SW 1271 (cell line): ENCODE measurements at places on chromosomes 1 and 21.
A peak's percentile ranks its signal among the peaks of the same experiment; 100 is the strongest.

DNA sequence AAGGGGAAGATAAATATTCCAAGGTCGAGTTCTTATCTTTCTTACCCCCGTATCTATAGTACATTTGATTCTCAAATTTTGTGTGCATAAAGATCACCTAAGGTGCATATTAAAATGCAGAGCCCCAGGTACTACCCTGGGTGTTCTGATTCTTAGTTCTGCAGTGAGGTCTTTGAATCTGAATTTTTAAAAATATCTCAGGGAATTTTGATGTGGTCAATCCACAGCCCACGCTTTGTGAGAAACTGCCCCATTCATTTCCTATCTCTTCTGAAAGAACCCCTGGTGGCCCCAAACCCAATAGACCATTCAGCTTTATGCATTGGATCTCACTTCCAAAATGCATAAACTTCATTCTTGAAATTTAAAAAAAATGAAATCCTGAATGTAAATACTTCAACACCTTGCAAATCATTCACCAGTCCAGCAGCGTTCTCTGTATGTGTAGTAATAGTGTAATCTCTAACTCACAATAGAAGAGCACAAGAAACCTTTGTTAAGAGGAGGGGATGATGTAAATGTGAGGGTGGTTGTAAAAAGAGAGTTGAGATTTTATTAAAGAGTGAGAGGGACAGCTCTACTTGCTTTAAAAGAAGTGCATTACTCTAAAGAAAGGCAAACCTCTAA, 108.8 kb upstream of the ZP4 start:
- DNase-seq: no peak

DNA sequence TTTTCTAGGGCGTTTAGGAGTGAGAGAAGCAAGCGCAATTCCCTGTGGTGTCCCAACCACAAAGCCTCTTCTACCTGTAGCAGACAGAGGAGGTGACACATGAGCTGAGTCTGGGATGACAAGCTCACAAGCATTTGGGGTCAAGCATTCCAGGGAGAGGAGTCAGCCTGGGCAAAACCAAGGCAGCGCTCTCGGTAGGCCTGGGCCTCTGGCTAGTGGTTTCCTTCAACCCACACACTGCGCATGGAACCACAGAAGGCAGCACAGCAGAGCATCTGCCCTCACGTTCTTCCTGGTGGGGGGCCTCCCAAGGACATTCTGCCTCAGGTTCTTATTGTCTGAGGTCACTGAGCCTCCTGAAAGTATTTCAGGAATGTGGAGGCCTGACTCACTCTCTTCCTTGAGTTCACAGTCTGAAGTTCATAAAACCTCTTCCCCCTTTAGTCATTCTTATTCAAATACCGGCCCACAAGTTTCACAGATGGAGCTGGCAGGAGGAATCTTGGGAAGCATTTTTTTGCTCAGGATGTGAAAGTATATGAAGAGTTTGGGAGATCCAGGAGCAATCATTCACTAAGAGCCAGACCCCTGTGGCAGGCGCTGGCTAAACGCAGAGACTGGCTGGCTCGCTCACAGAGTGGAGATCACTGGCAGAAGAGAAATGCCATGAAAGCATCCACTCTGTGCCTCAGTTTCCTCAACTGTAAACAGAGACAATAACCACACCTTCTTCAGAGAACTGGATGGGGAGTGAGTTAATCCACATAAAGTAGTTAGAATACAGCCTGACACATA, 26.8 kb downstream of the CCN1 start:
- DNase-seq: peak; percentile 98

DNA sequence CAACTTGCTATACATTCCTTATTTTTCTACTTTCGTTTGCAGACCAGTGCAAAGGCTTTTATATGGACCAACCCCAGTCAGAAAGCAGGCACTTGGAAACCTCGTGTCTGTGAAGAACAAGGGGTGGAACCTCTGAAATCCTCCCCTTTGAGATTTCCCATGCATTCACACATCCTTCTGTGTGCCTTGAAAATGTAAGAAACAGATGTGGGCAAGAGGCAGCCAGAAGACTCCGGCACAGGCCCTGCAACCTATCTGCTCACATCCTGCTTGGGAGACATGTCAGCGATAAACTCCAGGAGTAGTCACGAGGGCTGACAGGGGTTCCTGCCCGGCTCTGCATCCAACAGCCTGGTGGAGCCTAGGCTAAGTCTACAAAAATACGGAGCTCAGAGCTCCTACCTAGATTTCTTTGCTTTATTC, 42.5 kb downstream of the ETS2 start:
- DNase-seq: no peak

- DNase-seq: no peak
Observed at GRCh38 chr1:40740039-40740996, 43.3 kb upstream of the KCNQ4 start.

DNA sequence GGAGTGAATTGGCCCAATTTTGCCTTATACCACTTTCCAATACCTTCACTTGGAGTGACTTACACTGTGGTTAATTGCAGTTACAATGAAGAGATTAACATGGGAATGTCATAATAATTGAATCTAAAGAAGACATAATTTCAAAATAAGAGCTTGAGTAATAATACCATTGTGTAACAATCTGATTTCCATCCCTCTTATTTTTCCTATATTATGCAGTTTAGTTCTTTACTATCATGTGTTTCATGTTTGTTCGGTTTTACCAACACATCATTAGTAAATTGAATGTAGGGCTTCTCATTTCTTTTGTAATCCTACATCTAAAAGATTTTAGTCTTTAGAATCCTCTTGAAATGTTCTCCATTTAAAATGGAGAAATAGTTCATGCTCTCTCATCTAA, 19.2 kb upstream of the XPR1 start:
- no peak for DNase-seq

DNA sequence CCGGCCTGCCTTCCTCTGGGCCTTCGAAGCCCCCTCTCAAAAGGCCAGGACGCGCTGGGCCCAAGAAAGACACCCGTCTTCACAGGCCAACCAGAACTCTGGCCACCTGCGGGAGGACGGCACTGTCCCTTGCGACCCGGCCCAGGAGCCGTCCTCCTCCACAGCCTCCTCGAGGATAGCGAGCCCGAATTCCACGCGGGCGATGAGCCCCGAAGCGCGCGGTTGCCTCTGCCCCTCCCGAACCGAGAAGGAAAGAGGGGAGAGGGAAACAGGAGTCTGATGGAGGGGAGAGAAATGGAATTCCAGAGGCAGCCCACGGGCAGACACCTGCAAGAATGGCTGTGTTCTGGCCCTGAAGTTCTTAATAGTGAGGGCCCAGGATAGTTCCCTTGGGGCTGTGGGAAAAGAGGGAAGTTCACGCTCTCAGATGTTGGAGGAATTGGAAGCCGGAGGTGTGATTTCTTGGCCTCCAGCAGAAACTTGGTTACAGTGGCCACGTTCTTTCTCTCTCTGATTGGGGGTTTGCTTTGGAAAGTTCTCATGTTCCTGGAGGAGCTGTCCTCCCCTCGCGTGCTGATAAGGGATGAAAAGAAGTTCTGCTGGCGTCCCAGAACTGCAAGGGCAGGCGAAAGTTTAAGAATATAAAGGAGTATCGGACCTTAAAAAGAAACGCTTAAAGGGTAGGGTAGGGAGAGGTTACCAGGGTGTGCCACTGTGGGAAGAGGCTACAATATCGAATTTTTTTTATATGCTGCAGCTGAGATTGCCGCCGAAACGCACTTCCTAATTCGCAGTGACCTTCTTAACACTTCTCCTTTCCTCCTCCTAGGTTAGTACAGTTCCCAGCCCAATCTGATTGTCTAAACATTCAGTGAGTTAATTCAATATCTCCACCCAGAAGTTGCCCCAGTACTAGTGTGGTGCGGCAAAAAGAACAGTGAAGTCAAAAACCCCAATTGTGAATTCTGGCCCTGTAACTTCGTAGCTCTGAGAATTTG, 5.8 kb upstream of the SLC44A5 start:
- DNase-seq: no peak

DNA sequence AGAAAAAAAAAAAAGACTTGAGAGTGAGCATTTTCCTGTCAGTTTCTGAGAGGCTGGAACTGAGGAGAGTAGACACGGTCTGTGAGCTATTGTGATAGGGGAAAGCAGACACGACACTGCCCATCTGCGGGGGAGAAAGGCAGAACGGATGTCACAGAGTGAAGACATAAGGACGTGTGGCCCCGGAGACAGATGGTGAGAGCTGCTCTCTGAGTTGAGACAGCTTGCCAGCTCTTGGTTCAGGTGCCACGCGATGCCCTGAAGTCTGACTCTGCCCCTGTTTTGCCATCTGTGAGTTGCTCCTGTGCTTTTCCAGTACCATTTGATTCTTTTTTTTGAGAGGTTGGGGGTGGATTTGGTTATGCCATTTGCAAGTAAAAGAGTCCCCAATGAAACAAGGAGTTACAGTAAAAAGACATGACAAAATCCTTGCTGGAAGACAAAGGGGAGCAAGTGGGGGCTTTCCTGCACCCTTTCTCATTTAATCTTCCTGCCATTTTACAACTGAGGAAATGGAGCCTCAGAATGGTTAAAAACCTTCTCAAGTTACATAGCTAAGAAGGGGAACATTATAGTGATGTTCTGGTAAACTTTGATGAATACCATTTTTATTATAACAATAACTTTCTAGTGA, 128.9 kb upstream of the DNAH14 start:
- no peak for DNase-seq

GRCh38 chr1:217620814-217621213, 10.1 kb downstream of the GPATCH2 start:
- DNase-seq: no peak

DNA sequence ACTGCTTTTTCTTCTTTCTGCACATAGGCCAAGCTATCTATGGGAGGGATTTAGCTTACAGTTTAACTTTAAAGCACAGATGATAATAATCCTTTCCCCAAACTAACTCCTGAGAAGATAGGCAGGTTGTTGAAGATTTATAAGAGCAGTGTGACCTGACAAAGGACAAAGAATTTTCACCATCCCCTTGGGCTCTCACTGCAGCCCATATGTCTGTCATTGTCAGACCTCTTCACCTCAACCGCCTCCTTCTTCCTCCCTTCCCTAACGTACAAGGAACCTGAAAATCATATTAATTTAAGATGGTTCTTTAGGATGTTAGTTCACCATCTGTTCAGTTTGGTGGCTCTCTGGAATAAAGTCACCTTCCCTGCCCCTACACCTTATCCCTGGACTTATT, 5.0 kb downstream of the RNU1-2 start:
- DNase-seq: no peak

GRCh38 chr1:154944401-154945159, 8.1 kb upstream of the PMVK start:
- DNase-seq: no peak

GRCh38 chr1:182587666-182588499, 1.2 kb downstream of the RNASEL start:
- DNase-seq: no peak

DNA sequence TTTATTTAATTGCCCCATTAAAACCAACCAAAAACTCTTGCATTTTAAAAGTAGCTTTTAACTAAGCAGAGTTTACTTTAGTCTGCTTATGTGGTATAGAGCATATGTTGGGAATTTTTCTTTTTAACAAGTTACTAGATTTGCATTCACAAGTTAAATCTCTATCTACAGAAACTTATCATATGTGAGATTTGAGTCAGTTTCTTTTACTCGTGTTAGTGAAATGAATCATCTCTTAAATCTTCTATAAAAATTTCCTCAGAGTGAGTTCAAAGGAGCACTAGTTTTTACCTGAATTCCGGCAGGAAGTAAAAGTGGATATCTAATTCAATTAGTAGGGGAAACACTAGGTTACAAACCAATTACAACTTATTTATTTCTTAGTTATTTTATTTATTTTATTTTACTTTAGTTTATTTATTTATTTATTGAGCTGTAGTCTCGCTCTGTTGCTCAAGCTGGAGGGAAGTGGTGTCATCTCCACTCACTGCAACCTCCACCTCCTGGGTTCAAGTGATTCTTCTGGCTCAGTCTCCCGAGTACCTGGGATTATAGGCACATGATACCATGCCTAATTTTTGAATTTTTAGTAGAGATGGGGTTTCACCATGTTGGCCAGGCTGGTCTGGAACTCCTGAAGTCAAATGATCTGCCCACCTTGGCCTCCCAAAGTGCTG, 1609.6 kb upstream of the B3GALT2 start:
- DNase-seq: no peak
